Mononuclear cell (primary cell): ENCODE measurements at places on chromosomes 3 and 15. TPM values are rescaled to one million over a fixed set of nuclear protein-coding genes. Genes with fewer than 3 reads are reported as not detected.

The TRA2B gene
- 496 TPM for total RNA-seq

The ZNF502 gene
- total RNA-seq = 1.6 TPM

The STAC gene
- under 0.01 TPM for total RNA-seq

The GOLGA6L4 gene
- total RNA-seq = 0.42 TPM

The PEX5L gene
- not detected for total RNA-seq

The KBTBD13 gene
- total RNA-seq = under 0.01 TPM

The LNP1 gene
- 1.7 TPM for total RNA-seq

The MYLK gene
- total RNA-seq = 27.1 TPM

The ATP6V1A gene
- total RNA-seq = 30.9 TPM

The FEZF2 gene
- not detected for total RNA-seq

The RPL32 gene
- total RNA-seq = 2,127 TPM

The ZNF80 gene
- total RNA-seq = 1.2 TPM

The GRM7 gene
- total RNA-seq = not detected
